ENCODE measurements at places on chromosomes 7 and 10.

DNA sequence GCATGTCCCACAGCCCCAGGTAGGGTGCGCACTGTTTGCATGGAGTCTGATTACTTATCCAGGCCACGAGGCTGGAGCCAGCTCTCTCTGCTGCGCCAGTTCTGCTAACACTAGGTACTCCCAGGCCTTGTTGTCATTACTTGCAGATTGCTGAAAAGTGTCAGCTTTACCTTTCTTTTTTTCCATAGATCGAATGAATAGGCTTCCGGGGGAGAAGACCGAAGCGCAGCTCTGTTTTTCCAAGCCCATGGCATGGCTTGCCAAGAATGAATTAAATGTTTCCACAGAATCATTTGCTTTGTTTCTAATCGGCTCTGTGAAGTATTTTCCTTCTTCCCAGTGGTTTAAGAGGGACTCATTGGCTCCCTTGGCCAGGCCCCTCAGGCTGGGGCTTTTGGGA lies 285.8 kb downstream of the BMPER start:
- DNase-seq: no peak

GRCh38 chr7:38383281-38383680 lies 109.8 kb upstream of the TARP start:
- no peak for DNase-seq

GRCh38 chr7:148436571-148436970 lies 154.0 kb upstream of the C7orf33 start:
- DNase-seq: peak; percentile 31

- no peak for DNase-seq
Measured at GRCh38 chr10:124171561-124171960, 78.2 kb upstream of the CHST15 start.

GRCh38 chr7:22002726-22003125 lies 57.0 kb upstream of the CDCA7L start:
- DNase-seq: no peak

- DNase-seq: no peak
Measured at GRCh38 chr7:104933022-104933421, 81.0 kb upstream of the KMT2E start.

DNA sequence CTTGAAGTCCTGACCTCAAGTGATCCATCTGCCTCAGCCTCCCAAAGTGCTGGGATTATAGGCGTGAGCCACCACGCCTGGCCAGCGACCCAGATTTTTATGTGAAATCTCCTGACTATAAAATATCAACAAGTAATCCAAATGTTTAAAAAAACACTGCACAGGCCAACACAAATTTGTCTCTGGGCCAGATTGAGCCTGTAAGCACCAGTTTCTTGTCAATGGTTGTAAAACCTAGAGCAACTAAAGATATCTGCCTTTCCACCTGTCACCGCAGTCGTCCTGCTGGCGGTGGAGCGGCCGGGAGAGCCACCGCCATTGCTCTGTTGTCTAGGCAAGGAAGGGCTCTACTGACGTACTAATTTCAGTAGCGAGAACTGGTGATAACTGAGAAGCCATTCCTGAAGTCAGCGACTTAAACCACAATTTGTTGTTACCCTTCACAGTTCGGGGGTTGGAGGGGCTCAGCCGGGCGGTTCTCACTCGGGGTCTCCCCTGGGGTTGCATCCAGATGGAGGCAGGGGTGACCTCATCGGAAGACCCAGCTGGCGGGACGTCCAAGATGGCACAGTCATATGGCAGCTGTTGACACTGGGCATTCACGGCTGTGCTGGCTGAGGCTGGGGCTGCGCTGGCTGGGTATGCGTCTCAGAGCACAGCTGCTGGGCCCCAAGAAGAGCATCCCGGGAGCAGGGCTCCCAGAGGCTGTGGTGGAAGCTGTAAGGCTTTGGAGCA lies 55.2 kb upstream of the PDGFA start:
- peak; percentile 95 for DNase-seq

GRCh38 chr10:116787893-116788665 lies 45.7 kb upstream of the HSPA12A start:
- peak; percentile 1 for DNase-seq

- no peak for DNase-seq
Measured at GRCh38 chr10:91976317-91977051, 52.9 kb downstream of the BTAF1 start.

DNA sequence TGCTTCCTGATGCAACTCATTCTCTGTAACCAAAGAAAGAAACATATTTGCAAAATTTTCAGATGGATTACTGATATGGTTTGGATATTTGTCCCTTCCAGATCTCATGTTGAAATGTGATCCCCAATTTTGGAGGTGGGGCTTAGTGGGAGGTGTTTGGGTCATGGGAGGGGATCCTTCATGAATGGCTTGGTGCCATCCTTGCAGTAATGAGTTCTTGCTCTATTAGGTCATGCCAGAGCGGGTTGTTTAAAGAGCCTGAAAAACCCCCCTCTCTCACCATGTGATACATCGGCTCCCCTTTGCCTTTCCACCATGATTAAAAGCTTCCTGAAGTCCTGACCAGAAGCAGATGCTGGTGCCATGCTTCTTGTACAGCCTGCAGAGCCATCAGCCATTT lies 43.8 kb upstream of the PRKG1 start:
- DNase-seq: no peak

DNA sequence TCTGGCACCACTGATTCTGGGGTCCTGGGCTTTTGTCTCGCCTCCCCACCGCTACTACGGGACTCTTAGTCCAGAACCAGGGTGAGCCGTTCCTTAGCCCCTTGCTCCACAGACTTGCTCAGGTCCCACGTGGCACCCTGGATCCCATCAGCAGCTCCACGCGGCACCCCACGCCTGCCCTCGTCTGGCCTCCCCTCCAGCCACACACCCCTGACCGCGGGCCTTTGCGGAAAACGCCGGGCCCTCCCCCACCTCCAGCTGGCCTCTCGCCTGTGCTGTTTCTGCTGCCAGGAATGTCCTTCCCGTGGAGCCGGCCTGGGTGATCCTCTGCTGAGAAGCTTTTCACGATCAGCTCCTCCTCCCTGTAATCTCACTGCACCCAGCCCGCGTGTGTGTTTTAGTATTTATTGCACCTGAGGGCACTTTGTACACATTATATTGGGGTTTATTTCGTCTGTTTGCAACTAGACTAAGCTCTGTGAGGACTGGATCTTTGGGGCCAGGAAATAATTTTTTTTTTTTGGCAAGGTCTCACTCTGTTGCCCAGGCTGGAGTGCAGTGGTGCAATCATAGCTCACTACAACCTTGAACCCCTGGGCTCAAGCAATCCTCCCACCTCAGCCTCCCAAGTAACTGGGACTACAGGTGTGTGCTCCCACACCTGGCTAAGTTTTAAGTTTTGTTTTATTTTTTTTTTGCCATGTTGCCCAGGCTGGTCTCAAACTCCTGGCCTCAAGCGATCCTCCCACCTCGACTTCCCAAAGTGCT lies 10.5 kb upstream of the TTYH3 start:
- no peak for DNase-seq

- DNase-seq: peak; percentile 4
Measured at GRCh38 chr10:97572214-97572989, at the start of gene ANKRD2. Gene ANKRD2 (plus strand): TSS chr10:97572779. CDS start chr10:97572789, 10 bp downstream.

- DNase-seq: no peak
Measured at GRCh38 chr7:95469848-95470247, 15.9 kb upstream of the ASB4 start.

DNA sequence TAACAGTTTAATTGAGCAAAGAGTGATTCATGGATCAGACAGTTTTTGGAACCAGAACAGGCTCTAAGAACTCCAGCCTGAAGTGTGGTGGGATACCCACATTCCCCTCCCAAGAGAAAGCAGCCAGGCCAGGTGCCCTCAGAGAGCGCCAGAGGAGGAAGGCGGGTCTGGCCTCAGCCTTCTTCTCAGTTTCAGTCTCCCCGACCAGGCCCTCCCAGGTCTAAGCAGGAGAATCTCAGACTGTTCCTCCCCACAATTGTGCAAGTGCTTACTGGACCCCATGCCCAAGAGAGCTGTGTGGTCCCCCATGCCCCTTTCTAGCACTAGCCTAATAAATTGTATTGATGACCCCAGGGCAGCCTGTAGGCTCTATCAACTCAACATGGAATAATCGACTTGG lies 25.6 kb downstream of the PPIF start:
- DNase-seq: no peak

GRCh38 chr7:24143547-24143946 lies 140.4 kb upstream of the NPY start:
- DNase-seq: no peak

DNA sequence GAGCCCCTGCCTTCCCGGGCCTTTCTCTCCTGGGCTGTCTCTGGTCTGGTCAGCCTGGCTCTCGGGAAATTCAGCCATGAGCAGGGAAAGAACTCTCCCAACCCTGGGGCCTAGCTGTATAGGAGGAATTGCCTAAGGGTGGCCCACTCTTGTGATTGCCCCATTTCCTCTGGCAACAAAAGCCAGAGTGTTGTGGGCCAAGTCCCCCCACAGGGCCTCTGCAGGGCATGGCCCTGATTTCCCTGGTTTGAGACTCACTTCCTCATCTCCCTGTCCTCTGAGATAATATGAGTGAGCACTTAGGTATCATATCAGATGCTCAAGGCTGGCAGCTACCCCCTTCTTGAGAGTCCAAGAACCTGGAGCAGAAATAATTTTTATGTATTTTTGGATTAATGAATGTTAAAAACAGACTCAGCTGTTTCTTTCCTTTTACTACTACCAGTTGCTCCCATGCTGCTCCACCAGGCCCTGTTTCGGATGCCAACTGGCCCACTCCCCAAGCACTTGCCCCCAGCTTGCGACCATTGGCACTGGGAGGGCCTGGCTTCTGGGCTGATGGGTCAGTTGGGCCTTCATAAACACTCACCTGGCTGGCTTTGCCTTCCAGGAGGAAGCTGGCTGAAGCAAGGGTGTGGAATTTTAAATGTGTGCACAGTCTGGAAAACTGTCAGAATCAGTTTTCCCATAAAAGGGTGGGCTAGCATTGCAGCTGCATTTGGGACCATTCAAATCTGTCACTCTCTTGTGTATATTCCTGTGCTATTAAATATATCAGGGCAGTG lies 11.4 kb downstream of the IRF5 start:
- DNase-seq: no peak

- DNase-seq: no peak
Measured at GRCh38 chr10:110725801-110726630, 81.9 kb downstream of the RBM20 start.

DNA sequence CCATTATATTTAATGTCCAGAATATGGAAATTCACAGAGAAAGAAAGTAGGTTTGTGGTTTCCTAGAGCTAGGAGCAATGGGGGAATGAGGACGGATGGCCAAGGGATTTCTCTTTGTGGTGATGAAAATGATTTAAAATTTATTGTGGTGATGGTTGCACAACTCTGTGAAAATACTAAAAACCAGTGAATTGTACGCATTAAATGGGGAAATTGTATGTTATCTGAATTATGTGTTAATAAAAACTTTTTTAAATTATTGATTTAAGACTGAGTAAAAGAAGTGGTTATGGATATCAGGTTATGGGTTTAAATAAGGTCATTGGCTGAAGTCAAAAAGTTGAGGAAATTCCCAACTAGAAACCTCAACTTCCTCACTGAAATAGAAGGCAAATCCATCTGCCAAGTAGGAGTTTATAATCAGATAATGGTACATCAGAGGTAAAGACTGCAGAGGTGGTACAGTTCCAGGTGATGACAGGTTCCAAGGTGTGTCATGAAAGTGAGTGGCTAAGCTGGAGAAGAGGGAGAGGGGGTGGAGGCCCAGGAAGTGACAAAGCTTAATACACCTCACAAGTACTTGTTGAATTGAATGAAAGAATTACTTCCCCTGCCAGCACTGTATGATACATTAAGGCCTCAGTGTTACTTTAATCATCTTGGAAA lies 68.9 kb upstream of the CCDC71L start:
- no peak for DNase-seq

GRCh38 chr10:9198611-9199010 lies 1144.1 kb downstream of the GATA3 start:
- DNase-seq: no peak

DNA sequence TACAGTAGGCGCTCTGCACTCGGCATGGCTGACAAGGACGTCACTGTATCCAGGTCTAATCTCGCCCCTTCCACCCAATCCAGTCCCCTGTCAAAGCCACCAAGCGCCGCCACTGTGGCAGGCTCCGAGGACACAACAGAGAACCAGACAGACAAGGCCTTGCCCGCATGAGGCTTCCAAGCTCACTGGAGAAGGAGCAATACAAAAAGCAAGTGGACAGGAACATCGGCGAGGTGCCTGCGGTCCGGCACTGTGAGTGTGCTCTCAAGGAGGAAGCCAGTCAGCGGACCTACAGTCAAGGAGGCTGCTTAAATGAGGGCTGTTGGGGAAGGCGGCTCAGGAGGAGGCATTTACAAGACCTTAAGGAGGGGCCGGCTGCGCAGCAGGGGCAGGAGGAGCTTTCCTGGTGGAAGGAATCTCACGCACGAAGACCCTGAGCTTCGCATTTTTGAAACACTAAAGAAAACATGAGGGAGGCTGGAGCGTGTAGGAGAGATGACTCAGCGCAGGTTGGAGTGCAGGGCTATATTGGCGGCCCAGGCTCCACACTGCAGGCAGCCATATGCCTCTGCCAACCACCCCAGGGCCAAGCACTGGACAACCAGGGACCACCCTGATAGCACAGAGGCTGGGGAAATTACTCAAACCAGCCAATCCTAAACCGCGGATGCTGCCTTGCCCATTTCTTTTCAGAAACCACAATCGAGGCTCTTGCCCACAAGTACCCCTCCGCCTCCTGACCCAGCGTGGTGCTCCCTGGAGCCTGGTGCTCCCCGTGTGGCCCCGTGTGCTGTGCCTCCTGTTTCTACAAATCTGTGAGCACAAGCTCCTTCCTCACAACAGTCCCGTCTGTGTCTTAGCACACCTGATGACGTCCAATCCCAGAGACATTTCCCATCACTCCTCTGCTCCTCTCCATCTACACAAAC lies 28.9 kb downstream of the GNA12 start:
- DNase-seq: no peak

GRCh38 chr7:130433301-130433700 lies 7.5 kb downstream of the CEP41 start:
- no peak for DNase-seq

DNA sequence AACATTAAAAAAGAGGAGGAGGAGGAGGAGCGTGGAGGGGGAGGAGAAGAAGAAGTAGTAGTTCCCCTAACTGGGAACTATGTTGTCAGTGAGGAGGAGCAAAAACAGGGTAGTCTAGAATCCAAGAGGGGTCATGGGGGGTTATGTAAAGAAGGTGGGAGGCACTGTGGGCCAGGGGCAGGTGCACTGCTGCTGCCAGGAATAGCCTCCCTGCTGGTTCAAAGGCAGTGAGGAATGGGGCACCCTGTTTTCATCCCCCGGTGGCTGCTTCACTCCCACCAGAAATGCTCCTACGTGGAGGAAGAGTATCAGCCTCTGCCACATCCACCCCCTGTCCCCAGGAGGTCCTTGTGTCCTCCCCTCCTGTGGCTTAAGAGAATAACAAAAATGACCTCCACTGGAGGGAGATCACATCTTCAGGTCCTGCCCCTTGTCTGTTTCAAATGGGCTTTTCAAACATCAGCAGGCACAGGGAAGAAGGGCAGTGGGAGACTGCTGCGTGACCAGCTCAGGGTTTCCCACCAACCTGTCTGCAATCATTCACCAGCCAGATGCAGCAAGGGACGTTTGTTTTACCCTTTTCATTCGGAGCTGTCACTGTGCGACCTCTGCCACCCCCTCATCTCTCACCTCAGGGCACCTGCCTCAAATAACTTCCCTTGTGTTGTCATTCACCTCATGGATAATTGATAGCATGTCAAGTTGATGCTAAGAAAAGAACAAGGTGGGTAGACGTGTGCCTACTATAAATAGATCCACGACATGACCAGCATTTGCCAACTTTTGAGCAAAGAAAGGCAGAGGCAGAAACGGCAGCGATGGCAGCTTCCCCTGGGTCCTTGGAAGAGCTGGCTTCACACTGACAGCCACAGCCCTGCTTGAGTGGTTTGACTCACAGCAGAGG lies 92.6 kb downstream of the DGKI start:
- no peak for DNase-seq

Measured in NCI-H2171 (cell line).